Thoracic aorta (tissue), 2 donors: ENCODE measurements at places on chromosomes 2 and 18.

DNA sequence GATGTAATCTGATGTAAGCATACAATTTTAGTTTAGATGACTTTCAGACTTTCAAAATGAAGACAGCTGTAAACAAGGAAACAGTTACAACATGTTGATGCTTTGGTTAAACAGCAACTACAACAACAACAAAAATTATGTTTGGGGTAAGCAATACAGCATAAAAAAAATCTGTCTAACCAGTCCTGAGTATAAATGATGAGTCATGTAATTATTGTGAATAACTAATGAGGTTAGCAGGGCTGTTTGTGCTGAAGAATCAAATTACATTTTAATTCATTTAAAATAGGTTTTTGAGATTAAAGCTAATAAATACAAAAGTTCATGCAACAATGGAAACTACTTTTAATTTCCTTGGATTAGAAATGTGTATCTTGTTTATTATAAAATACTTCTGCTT lies 266.9 kb downstream of the LRP1B start:
- no peak for DNase-seq

GRCh38 chr2:46701152-46701551 lies 214.5 kb downstream of the MCFD2 start:
- DNase-seq = no peak

DNA sequence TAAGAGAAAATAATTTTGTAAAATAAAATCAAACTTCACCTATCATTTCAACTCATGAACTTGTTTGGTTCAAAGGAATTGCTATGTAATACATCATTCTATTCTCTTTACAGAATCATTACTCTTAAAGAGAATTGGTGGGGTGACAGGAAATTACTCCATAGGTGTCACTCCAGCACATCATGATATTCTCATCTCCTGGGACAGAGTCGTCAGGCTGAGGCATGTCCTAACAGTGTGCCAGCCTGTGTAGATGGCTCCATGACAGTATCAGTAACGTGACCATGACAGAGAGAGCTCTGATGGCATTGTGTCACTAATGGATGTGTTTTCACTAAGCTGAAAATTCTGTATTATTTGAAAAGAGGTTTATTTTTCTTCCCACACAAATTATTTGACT lies 13.9 kb downstream of the SPATS2L start:
- DNase-seq = no peak

- no peak for DNase-seq
Observed at GRCh38 chr2:14790041-14790640, 157.6 kb downstream of the LRATD1 start.

DNA sequence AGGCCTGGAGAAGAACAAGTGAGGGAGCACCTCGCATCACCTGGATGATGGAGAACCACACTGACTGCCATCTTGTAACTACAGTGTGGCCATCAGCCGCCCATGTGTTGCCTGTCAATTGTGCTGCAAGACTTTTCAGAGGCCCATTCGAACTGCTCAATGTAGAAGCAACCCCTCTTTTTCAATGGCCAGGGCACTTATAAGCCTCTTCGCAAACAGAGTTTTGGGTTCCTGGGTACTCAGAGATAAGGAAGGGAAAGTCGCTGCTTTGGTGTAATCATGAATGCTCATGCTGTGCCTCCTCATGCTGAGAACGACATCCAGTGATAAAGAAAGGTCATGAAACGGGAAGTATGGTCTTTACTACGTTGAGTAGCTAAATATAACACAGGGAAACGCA lies 143.9 kb upstream of the SLC39A10 start:
- no peak for DNase-seq
